ENCODE measurements at places on chromosomes 13 and 19.

- DNase-seq = no peak
These were observed 91.1 kb upstream of the ANKRD10 start for GRCh38 chr13:111005808-111006505.

GRCh38 chr19:6822311-6822670 is 49.8 kb downstream of the VAV1 start:
- peak; percentile 42 for DNase-seq

- no peak for DNase-seq
These were observed 186.3 kb downstream of the IRS2 start for GRCh38 chr13:109599901-109600657.

GRCh38 chr13:99270518-99270917 is 12.3 kb upstream of the GPR18 start:
- no peak for DNase-seq

DNA sequence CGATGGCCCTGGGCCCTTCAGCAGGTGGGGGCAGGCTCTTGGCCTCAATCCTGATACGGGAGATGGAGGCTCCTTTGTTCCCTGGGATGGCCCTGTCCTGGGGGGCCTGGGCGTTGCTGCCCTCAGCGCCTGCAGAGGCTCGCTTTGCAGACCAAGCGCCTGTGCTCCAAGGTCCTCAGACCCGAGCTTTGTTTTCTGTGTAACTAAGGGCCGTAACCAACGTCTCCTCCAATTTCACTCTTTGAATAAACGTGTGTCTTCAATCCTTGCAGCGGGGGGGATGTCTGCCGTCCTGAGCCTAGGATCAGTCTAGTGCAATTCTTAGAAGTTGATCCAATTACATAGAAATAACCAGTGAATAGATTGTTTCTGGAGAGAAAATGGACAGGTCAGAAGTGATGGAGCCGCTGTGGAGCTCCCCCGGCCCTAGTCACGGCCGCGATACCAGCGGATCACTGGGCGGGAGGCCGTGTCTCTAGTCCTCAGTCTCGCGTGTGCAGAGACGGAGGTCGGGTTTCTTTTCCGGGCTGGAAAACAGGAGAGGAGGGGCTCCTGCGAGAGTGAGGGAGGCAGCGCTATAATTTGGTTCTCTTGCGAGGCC is 5.3 kb downstream of the PTBP1 start:
- no peak for DNase-seq

DNA sequence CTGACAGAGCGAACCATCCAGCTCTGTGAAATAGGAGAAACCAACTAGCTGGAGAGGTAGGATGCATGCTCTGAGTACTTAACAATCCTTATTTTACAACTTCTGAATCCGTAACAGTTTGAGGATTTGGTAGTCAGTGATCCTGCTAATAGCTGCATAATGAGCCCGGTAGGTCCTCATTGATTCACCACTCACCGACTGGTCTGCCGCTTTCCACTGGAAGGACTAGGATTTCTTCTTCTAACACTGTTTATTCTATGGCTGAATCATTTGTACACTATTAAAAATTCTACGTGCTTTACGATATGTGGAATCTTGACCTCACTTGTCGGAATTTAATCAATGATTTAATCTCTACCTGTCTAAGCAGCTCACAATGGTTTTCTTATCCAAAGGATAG is 33.9 kb downstream of the SPATA13 start:
- no peak for DNase-seq

- DNase-seq = no peak
These were observed 71.9 kb downstream of the LRCH1 start for GRCh38 chr13:46624821-46625220.

DNA sequence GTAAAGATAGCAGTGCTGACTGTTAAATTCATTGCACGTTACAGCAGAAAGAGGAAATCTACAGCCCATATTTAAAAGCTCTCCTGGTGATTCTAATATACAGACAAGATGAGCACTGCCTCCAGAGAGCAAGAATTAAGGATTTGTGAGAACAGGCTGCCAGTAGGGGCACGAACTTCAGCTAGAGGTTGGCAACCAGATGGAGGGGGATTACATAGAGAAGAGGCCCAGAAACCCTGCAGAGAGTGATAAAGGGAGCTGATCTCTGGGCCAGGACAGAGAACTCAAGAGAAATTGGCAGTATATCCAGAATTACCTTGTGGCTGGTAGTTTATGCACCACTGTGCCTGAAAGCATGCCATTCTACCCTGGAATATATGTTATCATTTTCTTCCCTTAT is 144.8 kb downstream of the UFM1 start:
- no peak for DNase-seq
